AG09309 (cell line): ENCODE measurements at places on chromosomes 2 and 18.

DNA sequence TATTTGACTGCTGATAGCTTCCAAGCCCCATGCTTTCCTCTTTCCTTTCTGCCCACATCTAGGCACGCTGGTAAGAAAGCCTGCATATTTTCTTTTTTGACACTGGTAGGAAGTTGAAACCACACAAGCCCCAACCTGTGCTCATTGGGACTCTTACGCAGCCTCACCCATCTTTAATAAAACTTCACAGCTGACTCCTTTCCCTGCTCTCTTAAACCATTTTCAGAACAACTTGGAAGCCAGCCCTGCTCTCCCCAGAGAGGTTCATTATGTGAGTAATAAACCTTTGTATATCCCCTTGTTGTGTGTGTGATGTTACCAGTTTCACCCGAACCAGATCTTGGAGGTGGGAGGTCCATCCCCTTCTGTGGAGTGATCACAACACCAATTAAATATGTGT is 268.4 kb downstream of the GPD2 start:
- DNase-seq = no peak

GRCh38 chr2:237885931-237886684 is 26.7 kb downstream of the RAMP1 start:
- no peak for DNase-seq

- DNase-seq = no peak
Measured at GRCh38 chr2:161049559-161049958, 110.7 kb upstream of the TANK start.

GRCh38 chr2:240998995-240999791 is 775 bp downstream of the SNED1 start:
- no peak for DNase-seq

- no peak for DNase-seq
Measured at GRCh38 chr2:200708943-200709342, 102.8 kb upstream of the BZW1 start.

DNA sequence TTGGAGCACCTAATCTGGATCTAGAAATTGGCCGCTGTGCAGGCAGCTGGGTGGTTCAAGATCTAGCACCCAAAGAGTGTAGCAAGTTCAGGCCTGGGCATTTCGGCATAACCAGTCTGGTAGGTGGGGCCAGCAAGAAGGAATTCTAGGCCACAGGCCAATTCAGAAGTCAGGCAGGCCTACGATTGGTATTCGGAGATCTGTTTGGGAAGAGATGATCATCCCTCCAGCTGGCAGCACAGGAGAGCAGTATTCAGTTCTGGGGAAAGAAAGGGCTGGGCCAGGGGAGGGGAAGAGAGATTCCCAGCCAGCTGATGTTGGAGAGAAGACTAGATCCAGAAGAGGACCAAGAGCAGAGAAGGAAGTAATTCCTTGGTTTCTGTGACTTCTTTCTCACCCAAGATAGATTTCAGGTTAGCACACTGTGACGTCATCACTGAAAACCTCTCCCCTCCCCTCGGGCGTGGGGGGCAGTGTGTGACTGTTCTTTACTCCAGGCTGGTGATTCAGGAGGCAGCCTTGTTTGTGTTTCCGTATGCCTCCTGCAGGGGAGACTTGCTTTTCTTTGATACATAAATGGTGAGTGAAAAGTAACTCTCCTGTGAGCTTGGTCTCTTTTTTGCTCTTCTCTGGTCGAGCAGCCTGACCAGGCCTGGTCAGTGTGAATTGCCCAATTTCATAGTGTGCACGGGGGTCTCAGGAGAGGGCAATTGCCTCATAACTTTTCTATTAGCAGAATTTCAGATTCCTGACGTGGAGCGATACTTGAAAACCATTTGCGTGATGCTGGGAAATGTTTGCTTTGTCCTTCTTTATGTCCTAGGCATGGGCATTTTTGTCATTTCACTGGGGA is 61.1 kb downstream of the MEIS1 start:
- peak; percentile 47 for DNase-seq

- no peak for DNase-seq
Measured at GRCh38 chr2:25303633-25304236, 38.0 kb downstream of the DNMT3A start.

- DNase-seq = no peak
Measured at GRCh38 chr18:1048032-1048431, 143.4 kb downstream of the ADCYAP1 start.

- DNase-seq = no peak
Measured at GRCh38 chr2:41936771-41937463, 110.9 kb upstream of the PKDCC start.

DNA sequence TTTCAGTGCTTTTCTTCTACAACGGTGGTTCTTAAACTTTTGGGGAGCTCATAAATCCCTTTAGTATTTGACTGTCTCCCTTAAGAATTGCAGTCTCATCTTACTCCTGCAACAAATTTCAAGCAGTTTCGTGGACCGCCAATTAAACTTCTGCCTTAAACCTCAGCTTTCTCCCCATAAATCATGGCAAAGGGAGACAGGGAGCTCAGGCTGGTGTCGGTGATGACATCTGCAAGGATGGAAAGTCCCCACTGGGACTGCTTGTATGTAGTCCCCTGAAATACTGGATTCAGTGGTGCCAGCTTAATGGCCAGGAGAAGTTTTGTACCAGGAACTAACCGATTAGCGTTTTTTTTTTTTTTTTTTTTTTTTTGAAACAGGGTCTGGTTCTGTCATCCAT is 148.7 kb upstream of the ITGA6 start:
- DNase-seq = no peak

- DNase-seq = no peak
Measured at GRCh38 chr2:232937278-232937906, 67.3 kb downstream of the SNORC start.

- DNase-seq = no peak
Measured at GRCh38 chr2:30691948-30692828, 115.1 kb downstream of the CAPN13 start.

DNA sequence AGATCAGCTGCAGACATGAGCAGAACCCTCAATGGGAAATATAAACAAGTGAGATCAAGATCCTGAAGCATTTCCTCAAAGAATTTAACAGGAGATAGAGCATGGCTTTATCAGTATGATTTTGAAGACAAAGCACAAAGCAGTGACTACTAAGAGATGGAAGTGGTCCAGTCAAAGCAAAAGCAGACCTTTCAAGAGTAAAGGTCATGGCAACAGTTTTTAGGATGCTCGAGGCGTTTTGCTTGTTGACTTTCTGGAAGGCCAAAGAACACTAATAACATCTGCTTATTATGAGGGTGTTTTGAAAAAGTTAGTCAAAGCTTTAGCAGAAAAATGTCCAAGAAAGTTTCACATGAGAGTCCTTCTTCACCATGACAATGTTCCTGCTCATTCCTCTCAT is 128.5 kb downstream of the KCNE4 start:
- DNase-seq = no peak

GRCh38 chr2:96498021-96498431 is 7.1 kb downstream of the NEURL3 start:
- no peak for DNase-seq
